Left renal pelvis (tissue), 4 donors: ENCODE measurements at places on chromosomes 2 and 18.

DNA sequence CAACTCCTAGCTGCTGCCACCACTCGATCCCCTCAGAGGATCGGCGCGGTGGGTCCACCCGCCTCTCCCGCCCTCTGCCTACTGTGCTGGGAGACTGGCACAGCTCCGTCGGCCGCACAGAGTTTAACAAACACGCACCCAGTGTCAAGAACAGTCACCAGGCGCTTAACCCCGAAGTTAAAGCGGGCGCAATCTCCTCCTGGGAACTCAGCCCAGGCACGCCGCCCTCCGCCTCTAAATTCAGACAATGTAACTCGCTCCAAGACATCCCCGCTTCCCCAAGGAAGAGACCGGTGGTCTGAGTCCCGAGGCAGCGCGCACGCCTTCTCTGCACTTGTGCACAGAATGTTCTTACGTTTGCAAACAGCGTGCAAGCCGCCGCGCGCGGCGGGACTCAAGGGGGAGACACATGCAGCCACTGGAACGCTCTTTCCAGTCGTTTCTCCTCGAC is 533 bp downstream of the CXCR4 start:
- no peak for DNase-seq

DNA sequence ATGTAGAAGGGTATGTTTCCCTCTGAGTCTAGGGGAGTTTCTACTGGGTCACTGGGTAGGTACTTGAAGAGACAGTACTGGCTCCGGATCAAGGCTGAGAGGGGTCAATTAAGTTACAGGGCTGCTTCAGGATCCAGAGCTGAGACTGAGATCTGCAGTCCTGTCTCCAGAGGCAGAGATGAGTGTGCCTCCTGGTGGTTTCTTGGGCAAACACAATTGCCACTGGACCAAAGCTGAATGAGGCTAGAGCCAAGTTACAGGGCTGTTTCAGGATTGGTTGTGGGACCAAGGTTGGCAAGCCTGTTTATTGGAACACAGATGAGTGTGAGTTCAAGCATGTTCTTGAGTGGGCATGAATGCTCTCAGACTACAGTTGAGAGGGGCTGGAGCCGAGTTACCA is 157.9 kb downstream of the ADCYAP1 start:
- DNase-seq, result no peak

DNA sequence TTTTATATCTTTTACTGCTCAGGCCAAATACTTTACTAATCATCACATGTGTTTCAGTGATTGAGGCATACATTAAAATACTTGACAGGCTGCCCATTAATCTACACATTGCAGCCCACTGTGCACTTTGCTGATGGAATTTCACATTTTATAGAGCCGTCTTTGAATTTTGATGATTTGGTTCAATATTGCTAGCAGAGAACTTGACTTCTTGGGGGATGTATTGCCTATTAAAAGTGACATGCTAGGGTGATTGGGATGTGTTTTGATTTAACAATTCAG is 1291.0 kb upstream of the GYPC start:
- DNase-seq, result no peak

- DNase-seq, result no peak
Measured at GRCh38 chr2:199855812-199856211, 4.8 kb upstream of the FTCDNL1 start.

DNA sequence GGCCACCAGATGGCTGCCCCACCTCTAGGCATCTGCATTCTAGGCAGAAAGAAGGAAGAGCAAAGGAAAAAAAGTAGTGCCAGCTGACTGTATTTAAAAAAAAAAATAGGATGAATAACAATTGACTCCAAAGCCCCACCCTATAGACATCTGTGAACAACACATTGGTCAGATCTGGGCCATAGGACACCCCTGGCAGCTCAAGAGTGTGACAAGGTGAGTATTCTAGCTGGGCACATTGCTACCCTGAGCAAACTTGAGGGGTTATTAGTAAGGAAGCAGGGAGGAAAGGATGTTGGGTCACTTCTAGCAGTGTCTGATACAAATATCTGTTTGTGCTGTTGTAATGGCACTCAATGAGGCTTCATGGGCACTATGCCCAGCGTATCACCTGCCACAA is 58.6 kb upstream of the NPAS2 start:
- DNase-seq, result no peak

DNA sequence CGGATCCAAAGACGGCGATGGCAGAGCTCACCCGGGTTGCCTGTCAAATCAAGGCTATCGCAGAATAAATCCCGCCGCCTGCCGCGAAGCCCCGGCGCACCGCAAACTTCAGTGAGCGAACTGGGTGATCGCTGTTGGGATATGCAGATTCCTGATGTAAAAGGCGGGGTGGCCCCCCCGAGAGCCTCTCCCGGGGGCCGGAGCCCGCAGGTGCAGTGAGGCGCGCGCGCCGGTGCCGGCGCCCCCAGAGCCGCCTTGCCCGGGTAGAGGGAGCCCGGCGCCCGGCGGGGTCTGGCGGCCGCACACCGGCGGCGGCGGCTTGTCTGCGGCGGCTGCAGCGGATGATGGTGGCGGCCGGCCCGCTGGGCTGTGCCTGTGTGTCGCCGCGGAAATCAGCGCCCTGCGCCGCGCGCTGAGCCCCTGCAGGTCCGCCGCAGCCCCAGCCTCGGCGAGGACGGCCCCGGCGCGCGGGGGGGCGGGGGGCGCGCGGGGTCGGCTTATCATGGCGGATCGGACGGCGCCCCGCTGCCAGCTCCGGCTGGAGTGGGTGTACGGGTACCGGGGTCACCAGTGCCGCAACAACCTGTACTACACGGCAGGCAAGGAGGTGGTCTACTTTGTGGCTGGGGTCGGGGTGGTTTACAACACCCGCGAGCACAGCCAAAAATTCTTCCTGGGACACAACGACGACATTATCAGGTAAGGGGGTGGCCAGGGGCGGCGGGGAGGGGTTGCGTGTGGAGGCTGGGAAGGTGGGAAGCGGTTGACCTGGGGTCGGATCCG is 1.3 kb downstream of the EML6 start:
- DNase-seq, result no peak

DNA sequence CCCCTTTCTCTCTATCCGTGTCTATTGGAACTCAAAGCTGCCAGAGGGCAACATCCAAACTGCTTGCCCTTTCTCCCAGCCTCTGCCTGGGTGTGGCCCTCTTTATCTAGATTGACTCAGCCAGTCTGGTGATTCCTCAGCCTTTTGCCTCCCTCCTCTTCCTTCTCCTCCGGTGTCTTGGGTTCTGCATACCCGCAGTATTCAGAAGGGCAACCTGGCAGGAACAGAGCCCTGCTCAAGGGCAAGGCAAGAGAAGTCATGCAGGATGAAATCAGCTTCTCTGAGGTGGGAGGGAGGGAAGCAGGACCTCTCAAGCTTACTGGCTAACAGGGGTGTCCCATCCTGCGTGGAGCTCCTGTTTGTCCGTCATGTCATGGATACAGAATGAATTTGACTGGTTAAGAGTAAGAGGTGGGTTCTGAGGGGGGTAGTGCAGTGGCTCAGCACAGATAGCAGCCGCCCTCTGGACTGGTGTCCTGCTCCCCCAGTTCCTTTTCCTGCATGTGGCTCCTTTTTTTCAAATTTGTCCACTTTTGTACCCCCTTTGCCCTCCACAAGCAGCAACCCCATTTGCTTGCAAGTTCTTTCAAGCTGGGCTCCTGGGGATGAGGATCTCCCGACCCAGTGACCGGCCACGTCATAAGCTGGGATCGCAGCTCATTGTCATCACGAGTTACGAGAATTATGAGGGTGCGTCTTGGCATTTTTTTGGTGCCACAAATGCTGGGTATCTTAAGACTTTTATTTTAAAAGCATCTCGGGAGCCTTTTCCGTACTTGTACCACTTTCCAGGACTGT is 154.1 kb downstream of the FHOD3 start:
- no peak for DNase-seq

DNA sequence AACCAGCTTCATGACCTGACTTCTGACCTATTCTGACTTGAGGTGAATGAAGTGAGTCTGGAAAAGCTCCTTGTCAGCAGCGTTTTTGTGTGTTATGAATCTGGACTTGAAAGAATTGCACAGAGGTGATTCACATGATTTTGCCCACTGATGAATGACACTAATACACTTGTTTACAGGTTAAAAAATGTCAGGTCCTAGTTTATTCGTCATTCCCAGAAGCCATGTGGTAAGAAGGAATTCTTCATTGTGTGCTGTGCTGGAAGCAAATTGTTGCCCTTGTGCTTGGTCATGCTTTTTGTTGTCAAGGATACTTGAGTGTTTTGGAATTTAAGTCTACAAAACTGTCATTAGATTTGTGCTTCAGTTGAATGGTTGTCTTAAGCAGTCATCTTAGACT is 15.5 kb downstream of the SEC11C start:
- no peak for DNase-seq

- no peak for DNase-seq
Measured at GRCh38 chr2:212766921-212767320, 228.3 kb upstream of the ERBB4 start.

- DNase-seq, result no peak
Measured at GRCh38 chr18:62107881-62108280, 79.0 kb downstream of the PIGN start.

- DNase-seq, result no peak
Measured at GRCh38 chr2:189613077-189613636, 32.6 kb upstream of the SLC40A1 start.

- DNase-seq, result no peak
Measured at GRCh38 chr2:14936426-14936825, 303.9 kb downstream of the LRATD1 start.

- no peak for DNase-seq
Measured at GRCh38 chr18:48157956-48158355, 227.5 kb upstream of the SMAD2 start.

- DNase-seq, result no peak
Measured at GRCh38 chr2:715854-716560, 38.8 kb upstream of the TMEM18 start.

GRCh38 chr2:64485961-64486360 is 32.0 kb downstream of the LGALSL start:
- no peak for DNase-seq

DNA sequence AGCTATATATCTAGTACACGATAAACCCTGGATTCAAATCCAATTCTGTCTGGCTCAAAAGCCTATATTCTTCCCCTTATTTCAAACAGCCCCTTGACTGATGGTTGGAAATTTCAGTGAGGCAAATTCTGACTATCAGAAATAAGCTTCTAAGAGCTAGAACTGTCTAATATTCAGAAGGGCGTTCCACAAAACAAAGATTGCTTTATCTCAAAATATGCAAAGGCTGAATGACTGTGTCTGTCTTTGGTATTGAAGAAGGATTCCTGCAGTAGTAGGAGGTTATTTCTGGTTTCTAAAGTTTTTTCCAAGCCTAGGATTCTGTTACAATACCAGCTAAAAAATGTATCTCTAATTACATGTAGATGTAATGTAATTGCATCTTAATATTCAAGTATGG is 31.1 kb downstream of the DRC1 start:
- no peak for DNase-seq

DNA sequence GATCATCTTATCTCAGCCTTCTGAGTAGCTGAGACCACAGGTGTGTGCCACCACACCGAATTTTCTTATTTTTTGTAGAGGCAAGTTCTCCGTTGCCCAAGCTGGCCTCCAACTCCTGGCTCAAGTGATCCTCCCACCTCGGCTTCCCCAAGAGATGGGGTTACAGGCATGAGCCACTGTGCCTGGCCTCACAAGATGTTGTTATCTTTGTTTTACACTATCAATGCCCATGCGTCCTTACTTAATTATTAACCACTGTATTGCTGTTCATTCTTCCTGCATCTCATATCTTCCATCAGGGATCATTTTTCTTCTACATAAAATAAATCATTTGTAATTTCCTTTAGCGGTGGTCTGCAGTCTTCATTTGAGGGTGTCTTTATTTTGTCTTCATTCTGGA is 181.9 kb downstream of the TGIF1 start:
- DNase-seq, result no peak

- DNase-seq, result no peak
Measured at GRCh38 chr2:223607476-223607875, 5.3 kb upstream of the SCG2 start.

DNA sequence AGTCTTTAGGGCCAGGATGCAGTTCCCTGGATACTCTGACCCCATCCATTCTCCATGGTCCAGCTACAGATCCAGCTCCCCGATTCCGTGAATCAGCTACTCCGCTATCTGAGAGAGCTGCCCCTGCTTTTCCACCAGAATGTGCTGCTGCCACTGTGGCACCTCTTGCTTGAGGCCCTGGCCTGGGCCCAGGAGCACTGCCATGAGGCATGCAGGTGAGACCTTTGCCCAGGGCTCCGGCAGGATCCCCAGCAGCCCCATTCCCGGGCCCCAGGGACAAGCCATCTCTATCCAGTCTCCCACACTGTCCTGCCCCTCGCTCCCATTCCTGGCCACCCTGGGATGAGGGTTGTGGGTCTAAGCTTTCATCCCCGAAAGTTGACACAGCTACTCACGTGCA is 7.5 kb downstream of the TMEM214 start:
- no peak for DNase-seq

- DNase-seq, result no peak
Measured at GRCh38 chr2:151849413-151850010, 21.3 kb upstream of the ARL5A start.

GRCh38 chr2:160694631-160695030 is 201.0 kb upstream of the RBMS1 start:
- DNase-seq, result no peak

GRCh38 chr2:27049422-27050280 is 1.8 kb upstream of the AGBL5 start:
- DNase-seq, result no peak

DNA sequence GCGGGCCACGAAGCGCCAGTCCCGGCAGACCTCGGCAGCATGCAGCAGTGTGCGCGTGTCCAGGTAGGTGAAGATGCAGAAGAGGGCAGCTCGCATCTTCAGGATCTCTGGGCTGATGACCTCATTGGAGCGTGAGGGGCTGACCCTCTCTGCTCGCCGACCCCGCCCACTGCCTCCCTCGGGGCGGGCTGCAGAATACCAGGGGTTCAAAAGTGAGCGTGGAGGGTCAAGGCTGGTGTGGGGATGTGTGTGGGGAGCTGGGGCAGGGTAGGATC is 20.0 kb downstream of the FBXO41 start:
- DNase-seq, result no peak

GRCh38 chr2:148675708-148676107 is 31.2 kb downstream of the EPC2 start:
- DNase-seq, result no peak

DNA sequence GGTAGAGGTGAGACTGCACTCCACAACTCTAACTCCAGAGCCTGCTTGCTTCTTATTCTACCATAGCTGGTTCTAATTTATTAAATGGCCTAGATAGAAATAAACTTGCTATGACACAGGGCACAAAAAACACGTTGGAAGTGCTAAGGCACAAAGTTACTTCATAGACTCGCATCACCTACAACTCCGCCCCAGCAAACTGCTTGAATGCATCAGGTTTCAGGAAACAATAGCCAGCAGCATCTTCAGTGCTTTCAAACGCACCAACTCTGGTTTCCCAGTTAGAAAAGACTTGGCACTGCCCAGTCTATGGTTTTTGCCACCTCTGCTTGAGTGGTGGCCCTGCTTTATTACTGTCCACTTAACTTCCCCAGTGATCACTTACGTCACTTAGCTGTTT is 142.6 kb downstream of the RIF1 start:
- no peak for DNase-seq
